Renal cortical epithelial cell (primary cell): ENCODE measurements at places on chromosomes 16 and 17.
A peak's percentile ranks its signal among the peaks of the same experiment; 100 is the strongest.

DNA sequence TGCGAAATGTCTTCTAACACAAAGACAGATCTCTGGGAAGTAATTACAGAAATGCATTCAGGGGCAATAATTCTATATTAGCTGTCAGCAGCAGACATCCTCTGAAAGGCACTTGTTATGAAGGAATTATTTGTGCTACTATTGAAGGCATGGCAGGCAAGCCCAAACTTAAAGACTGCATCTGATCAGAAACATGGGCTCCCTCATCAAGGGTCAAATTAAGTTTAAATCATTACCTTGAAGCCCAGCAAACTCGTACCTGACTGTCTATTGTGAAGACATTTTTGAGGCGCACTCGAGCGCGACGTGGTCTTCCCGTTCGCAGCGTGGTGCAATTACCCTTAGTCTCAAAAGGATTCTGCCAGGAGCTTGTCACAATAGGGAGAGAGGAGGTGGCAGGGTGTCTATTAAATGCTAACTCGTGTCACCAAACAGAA lies 110.6 kb downstream of the ZNF423 start:
- DNase-seq = no peak

GRCh38 chr17:78651554-78651953 lies 74.4 kb upstream of the DNAH17 start:
- DNase-seq = no peak

DNA sequence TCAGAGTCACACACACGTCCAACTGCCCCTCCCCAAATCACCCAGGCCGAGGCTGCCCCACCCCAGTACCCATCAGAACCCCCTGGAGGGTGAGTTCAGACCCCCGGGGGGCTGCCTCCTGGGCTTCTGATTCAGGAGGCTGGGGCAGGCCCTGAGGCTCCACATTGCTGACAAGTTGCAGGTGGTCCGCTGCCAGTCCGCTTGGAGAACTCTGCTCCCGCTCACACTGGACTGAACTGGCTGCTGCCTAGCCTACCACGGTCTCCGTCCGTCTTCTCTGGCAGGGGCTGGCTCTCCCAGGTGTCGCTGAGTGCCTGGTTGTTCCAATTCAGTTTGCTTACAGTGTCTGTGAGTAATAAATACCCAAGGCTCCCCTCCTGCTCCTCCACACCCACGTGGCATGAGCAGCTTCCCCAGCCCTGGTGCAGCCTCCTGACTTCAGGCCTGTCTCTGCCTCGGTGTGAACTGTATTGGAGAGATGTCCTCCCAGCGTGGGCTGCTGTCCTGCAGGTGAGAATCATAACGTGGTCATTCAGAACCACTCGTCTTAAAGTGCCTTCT lies 163.4 kb downstream of the LAT start:
- DNase-seq = peak; percentile 35

DNA sequence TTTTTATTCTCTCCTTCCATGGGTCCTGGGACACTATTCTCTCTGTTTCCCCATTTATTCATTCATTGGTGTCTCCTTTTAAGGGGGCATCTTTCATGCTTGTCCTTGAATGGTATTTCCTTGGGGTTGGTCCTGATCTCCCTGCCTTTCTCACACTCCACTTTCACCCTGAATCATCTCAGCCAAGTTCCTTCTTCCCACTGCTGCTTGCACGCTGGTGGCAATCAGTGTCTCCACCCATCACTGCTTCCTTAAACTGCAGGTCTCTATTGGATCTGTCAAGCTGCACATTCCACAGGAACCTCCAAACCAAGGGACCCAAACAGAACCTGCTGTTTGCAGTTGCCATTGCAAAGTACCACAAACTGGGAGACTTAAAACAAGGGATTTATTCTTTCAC lies 89.3 kb upstream of the SDK2 start:
- DNase-seq = no peak

DNA sequence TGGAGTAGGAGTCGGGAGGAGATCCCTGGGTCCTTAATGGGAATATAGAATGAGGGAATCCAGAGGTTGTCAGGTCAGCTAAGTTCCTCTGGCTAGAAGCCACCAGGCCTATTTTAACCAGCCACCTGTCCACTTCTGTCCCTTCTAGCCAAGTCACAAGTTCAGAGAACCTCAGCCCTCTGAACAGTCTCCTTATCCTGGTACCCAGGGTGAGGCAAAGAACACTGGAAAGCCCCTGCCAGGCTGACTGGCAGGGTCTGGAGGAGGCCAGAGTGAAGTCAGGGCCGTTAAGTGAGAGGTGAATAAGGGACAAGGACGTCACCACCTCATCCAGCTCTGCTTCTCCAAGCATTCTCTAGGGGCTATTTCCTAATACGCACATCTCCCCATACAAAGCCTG lies 2.7 kb downstream of the CTDNEP1 start:
- DNase-seq = no peak
